ENCODE measurements at places on chromosomes 16 and 17. TPM values are rescaled to one million over a fixed set of nuclear protein-coding genes. Genes with fewer than 3 reads are reported as not detected.

GRCh38 chr17:66351033-66351432, 48.6 kb downstream of the PRKCA start:
- H3K36me3 ChIP-seq: no peaks in the 10 kb centered on the region
- DNase-seq: no peak
- no peaks in the 10 kb centered on the region for H3K4me1 ChIP-seq
- H3K27me3 ChIP-seq: no peaks in the 10 kb centered on the region

DNA sequence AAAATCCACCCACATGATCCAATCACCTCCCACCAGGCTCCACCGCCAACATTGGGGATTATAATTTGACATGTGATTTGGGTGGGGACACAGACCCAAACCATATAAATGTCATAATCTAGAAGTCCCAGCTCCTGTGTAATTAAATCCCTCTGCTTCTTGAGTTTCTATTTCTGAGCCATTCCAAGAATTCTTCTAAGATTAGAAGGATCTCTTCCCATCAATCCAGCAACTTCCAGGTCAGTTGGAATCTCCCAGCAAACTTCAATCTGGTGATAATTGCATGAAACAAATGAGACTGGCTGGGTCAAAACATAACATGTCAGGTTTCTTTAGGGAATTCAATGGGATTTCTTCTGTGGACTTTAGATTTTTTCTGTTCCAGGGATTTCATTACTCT, 127.8 kb upstream of the CDH5 start:
- no peaks in the 10 kb centered on the region for H3K27me3 ChIP-seq
- no peak overlapping the region for H3K4me3 ChIP-seq
- no peak for DNase-seq
- H3K27ac ChIP-seq: no peak overlapping the region
- no peaks in the 10 kb centered on the region for H3K36me3 ChIP-seq
- H3K4me1 ChIP-seq: no peaks in the 10 kb centered on the region

GRCh38 chr16:89320782-89321501, 103.4 kb downstream of the ZNF778 start:
- no peak overlapping the region for H3K27ac ChIP-seq
- DNase-seq: peak; percentile 75
- no peak overlapping the region for H3K4me3 ChIP-seq

DNA sequence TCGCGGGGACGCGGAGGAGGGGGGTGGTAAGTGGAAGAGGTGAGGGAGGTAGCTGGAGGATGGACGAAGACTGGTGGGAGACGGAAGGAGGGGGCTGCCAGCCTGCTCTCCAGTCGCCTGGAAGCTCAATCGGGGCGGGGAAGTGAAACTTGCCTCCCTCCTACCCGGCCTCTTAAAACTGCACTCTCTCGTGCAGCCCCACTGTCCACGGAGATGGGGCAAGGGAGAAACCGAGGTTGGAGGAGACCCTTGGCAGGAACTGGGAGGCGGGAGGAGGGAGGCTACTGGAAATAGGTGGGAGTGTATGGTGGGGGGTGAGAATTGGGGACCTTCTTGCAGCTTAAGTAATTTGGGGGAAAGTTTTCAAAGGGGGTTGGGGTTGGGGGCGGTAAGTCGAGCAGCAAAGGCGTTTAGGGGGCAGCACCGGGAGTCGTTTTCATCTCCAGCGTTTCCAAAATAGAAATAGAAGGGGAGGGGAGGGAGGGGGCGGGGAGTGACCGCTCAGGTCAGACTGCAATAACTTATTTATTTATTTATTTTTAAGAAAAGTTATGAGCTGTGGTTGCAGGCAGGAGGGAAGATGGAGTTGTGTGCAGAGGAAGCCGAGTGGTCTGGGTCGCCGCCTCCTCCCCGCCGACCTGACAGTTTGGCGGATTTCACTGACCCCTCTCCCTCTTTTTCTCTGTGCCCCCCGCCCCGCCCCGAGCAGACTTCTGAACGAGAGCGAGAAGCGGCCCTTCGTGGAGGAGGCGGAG, 1.4 kb downstream of the SOX9 start:
- peaks cover 7% of the 10 kb centered on the region for H3K36me3 ChIP-seq
- peak overlapping the region; percentile 81 for H3K4me3 ChIP-seq
- H3K27ac ChIP-seq: no peak overlapping the region
- no peak for DNase-seq
- H3K4me1 ChIP-seq: peaks cover 3% of the 10 kb centered on the region

GRCh38 chr17:63291258-63291657, 154.8 kb downstream of the CYB561 start:
- no peak overlapping the region for H3K4me3 ChIP-seq
- H3K27me3 ChIP-seq: no peaks in the 10 kb centered on the region
- H3K36me3 ChIP-seq: peaks cover 22% of the 10 kb centered on the region
- DNase-seq: no peak
- H3K27ac ChIP-seq: no peak overlapping the region

- H3K27me3 ChIP-seq: no peaks in the 10 kb centered on the region
- no peak for DNase-seq
- no peak overlapping the region for H3K4me3 ChIP-seq
Measured at GRCh38 chr16:68287276-68288251, 23.2 kb downstream of the SLC7A6OS start.

GRCh38 chr17:4453812-4454591, 20.3 kb downstream of the SPNS3 start:
- no peaks in the 10 kb centered on the region for H3K36me3 ChIP-seq
- H3K27ac ChIP-seq: no peak overlapping the region
- no peaks in the 10 kb centered on the region for H3K4me1 ChIP-seq
- H3K4me3 ChIP-seq: no peak overlapping the region
- no peak for DNase-seq
- H3K27me3 ChIP-seq: no peaks in the 10 kb centered on the region

- DNase-seq: no peak
- H3K4me1 ChIP-seq: no peaks in the 10 kb centered on the region
- H3K27ac ChIP-seq: no peak overlapping the region
- H3K4me3 ChIP-seq: no peak overlapping the region
- H3K27me3 ChIP-seq: no peaks in the 10 kb centered on the region
Measured at GRCh38 chr17:10370016-10370608, 2.7 kb downstream of the MYH13 start.

DNA sequence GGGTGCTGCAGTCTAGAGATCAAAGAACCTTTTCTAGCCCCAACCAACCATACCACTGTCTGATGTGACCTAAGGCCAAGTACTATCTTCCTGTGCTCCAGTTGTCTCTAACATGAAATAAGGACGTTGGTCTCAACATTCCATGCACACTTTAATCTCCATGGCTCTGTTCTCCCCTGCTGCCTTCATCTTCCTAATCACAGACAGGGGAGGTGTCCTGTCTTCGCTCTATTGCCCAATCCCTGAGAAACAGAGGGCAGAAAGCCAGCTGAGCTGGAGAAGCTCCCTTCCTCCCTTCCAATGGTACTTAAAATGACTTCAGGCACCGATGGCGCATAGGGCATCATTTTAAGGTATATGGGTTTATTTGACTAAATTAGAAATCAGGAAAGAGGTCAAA, 148.9 kb upstream of the GNAO1 start:
- no peak for DNase-seq
- no peaks in the 10 kb centered on the region for H3K27me3 ChIP-seq
- no peak overlapping the region for H3K4me3 ChIP-seq
- no peaks in the 10 kb centered on the region for H3K4me1 ChIP-seq

DNA sequence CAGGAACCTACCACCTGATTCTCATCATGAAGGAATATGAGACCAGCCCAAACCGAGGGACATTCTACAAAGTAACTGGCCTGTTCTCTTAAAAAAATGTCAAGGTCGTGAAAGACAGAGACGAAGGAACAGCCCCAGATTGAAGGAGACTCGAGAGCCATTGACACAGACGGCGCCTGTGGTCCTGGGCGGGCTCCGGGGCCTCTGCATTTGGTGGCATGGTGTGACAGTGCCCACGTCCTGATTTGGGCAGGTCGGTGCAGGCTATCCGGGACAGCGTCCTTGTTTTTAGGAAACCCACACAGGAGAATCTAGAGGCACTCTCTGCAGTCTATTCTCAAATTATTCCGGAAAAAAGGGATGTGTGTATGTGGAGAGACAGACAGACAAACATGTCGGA, 64.1 kb downstream of the ADCY9 start:
- no peaks in the 10 kb centered on the region for H3K4me1 ChIP-seq
- DNase-seq: no peak
- no peak overlapping the region for H3K4me3 ChIP-seq
- no peak overlapping the region for H3K27ac ChIP-seq
- H3K36me3 ChIP-seq: no peaks in the 10 kb centered on the region

GPR139 gene
- not detected for total RNA-seq

DNASE1L2 gene
- 2.5 TPM for total RNA-seq

Data from H9 (cell line).